NCI-H1436 treated with DMSO at 0.1 percent for 48 hours (cell line): ENCODE measurements at places on chromosomes 11 and 22.

DNA sequence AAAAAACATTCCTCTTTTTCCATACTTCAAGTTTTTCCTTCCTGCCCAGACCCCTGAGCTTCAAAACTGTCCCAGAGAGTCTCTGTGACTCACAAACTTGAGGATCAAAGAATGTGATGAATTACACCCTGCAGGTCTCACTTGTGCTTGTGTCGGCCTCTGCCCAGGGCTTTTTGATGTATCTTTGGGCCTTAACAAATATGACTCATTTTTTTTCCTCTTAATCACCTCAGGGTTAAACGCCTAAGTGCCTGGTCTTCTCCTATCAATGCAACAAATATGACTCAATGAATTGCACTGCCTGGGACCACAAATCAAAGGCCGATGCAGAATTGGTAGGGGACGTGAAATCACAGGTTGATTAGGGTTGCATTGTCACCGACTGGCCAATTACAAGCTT, 267.7 kb downstream of the LARGE1 start:
- DNase-seq = no peak

DNA sequence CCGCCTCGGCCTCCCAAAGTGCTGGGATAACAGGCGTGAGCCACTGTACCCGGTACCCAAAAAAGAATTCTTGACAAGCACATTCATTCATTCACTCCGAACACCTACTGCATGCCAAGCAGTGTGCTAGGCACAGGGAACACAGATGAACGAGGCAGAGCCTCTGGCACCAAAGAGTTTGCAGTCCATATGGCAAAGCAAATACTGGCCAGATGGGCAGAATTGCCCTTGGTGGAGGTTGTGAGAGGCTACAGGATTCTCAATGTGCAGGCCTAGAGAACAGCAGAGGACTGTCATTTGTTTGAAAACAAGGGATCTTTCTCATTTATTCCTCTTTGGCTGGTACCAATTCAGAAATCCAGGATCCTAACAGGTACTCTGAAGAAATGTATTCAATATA, 27.5 kb upstream of the MTCH2 start:
- no peak for DNase-seq

- DNase-seq = no peak
Measured at GRCh38 chr22:20240447-20240764, 27.7 kb downstream of the RTN4R start.

DNA sequence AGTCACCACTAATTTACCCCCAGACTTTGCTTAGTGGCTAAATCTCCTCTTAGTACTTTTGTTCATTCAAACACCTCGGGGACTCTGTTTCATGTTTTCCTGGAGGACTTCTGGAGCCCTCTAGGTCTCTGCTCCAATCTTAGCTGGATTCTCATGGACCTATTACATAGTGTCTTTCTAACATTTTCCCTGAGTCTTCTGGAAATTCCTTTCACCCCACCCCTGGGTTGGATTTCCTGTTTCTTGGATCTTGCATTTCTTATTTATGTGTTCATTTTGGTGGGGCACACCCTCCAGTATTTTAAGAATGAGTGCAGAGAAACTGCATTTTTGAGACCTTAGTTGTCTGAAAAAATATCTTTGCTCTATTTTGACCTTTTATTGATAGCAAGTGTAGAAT, 220.1 kb downstream of the BLID start:
- no peak for DNase-seq

DNA sequence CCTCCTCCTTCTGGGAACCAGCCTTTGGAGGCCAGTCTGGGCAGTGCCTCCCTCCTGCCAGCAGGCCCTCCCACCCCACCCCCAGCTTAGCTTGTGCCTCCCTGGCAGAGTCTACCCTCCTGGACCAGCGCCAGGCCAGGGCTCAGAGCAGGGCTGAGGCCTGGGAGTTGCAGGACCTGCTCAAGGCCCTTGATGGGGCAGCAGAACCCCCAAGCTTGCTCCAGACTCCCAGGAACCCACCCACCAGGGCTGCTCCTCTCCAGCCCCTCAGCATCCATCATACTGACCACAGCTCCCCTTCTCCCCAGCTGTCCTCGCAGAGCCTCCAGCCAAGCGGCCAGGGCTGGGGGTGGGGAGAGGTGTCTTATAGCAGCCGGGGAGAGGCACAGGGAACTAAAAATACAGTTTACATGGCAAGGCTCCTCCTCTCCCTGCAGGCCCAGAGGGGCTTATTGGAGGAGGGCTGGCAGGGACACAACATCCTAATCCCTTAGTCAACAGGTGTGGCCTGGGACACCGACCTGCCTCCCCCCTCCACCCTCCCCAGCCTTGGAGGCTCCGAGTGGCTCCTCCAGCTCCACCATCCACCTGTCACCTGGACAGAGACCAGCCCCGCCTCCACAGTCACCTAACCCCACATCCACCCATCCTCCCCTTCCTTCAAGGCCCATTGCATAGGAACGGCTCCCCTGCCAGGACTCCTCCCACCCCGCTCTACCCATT, 5.2 kb upstream of the MB start:
- DNase-seq = no peak

DNA sequence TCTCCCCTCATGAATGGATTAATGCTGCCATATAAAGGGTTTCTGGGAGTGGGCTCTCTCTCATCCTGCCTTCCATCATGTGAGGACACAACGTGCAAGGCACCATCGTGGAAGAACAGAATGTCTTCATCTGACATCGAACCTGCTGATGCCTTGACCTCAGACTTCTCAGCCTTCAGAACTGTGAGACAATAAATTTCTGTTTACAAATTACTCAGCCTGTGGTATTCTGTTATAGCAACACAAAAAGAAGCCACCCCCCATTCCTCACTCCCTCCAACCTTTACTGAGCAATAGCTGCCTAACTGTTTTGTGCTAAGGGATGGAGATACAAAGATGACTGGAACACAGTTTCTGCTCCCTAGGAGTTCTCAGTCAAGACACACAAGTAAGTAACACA, 106.1 kb upstream of the PLET1 start:
- DNase-seq = no peak

- DNase-seq = no peak
Measured at GRCh38 chr11:25970726-25971508, 361.0 kb upstream of the ANO3 start.

DNA sequence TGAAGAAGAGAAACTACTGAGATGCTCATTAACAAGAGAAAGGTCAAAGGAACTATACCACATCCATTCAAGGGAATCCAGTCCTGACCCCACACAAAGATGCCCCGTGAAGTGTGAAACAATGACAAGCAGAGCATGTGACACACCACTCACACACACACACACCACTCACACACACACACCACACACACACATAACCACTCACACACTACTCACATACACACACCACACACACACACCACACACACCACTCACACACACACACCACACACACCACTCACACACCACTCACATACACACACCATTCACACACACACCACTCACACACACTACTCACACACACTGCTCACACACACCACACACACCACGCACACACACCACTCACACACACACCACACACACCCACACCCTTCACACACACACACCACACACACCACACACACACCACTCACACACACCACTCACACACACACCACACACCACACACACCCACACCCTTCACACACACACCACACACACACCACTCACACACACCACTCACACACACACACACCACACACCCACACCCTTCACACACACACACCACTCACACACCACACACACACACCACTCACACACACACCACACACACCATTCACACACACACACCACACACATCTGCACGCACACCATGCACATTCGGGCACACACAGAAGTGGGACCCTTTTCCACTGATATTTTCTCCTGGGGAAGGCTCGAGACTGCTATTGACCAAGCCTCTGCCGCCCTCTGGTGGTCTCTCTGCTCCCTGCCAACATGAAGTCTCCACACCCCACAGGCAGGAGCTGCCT, 32.0 kb upstream of the COMT start:
- no peak for DNase-seq

- DNase-seq = no peak
Measured at GRCh38 chr11:64814712-64815187, 4.4 kb upstream of the MEN1 start.

GRCh38 chr22:48475661-48476345, 1351.9 kb downstream of the BRD1 start:
- no peak for DNase-seq

- no peak for DNase-seq
Measured at GRCh38 chr11:35099278-35100012, 39.5 kb upstream of the CD44 start.

GRCh38 chr22:22687638-22688500, 43.5 kb downstream of the GGTLC2 start:
- DNase-seq = no peak

- no peak for DNase-seq
Measured at GRCh38 chr11:27842290-27842689, 142.0 kb upstream of the BDNF start.

DNA sequence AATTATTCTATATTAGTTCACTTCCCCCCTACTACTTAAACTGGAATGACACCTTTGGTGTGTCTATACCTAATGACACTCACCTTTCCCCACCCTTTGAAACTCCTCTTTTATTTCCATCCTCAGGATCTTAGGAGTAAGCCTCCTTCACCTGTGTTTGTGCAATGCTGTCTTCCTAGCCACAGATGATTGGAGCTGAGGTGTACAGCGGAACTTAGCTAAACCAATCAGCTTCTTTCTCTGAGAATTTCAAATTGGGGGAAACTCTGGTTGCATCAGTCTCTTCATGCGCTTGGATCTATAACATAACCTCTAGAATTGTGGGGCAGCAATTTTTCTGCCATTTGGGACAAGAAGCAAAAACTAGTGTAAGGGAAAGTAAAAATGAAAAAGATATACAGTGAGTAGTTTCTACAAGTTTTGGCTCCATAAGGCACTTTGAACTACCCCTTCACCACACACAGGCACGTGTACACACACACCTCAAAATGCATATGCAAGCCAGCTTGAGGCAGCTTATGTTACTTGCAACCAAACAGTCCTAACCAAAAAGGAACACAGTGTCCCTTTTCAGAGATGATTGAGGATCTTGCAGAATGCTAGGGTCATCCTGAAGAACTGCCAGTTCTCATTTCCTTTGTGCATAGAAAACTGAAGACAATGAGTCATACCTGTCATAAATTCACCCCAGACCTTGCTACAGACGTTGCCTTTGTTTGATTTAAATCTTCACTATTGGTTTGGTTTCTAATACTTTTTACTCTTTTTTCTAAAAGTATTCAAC, 36.0 kb upstream of the LDLRAD3 start:
- DNase-seq = no peak

- DNase-seq = no peak
Measured at GRCh38 chr22:44172370-44173108, 8.2 kb upstream of the PARVG start.

GRCh38 chr11:109401545-109401944, 20.4 kb upstream of the C11orf87 start:
- no peak for DNase-seq

DNA sequence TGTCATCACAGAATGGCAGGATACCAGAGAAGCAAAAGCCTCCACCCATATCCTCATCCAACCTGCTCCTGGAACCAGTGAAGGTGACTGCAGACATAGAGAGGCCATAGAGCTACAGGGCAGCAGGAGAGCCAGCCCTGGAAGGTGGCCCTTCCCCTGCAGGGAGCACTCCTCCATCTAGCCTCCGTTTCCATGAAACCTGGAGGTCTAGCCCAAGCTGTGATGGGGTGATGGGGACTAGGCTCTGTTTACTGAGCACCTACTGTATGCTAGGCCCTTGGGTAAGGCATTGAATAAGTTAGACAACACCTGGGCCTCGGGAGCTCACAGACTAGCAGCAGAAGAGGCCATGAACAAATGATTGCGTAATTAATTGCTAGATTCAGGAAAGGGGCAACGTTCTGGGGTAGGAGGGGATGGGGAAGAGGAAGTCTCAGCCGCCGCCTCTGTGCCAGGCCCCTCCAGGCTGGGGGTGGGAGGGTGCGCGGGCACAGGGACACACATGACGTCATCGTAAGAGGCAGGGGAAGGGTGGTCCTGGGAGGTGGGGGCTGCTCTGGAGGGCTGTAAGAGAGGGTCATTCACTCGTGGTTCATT, 784 bp upstream of the SYNGR1 start:
- DNase-seq = no peak

DNA sequence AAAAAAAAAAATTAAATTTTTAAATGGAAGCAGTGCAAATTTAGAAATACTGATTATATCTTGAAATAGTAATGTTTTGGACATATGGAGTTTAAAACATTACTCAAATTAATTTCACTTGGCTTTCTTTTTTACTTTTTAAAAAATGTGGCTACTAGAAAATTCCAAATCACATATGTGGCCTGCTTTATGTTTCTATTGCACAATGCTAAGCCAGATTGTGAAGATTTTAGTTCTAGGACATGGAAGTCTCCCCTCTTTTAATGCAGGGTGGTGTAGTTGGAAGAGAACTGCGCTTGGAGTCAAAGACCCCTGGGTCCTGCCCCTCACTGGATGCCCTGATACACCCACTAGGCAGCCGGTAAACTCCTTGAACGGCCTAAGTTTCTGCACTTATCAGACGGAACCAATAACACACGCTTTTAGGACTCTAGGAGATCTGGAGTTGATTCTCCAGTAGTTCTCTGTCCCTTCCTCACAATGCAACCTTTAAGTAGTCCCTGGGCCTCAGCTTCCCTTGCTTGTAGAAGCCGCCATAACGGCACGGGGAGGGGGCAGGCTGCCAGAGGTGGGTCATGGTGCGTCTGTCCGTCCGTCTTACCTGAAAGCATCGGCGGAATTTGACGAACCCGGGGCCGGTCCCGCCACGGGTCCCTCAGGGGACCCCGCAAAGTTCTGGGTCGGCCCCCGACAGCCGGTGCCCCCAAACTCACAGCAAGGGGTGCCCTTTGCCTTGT, 505 bp downstream of the FAM227A start:
- no peak for DNase-seq

GRCh38 chr22:21076912-21077625, 31.3 kb downstream of the LRRC74B start:
- DNase-seq = no peak

DNA sequence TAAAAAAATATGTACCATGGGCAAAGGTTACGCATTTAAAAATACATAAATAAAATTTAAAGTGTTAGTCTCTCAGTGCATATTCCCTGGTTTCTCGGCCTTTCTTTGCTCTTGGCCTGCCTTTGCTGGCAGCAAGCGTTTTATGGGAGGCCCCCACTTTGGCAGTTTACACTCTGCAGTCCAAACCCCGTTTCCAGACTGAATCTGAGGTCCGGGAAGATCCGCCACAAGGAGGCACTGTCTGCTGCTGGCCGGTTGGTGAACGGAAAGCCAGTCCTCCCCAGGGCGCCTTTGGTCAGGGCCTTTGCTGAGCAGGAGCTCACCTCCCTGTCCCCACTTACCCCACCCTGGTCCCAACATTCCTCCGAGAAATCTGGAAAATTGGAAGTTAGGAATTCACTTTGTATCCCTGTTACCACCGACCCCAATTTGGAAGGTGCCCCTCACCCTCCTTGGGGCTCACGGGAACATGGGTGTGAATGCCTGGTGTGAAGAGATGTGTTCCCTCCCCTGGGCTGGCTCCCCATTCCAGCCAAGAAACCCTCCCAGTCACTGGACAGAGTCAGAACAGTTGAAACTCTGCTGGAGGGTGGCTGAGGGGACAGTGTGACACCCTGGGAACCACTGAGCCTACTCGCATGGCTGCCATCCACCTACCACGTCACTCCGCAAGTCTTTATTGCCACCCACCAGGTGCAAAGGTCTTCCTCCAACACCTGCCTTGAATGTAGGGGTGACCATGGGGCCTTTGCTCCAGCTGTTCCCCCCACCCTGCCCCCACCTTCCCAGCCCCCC, 9.4 kb upstream of the SF1 start:
- no peak for DNase-seq

- DNase-seq = no peak
Measured at GRCh38 chr11:31958076-31958735, 132.7 kb upstream of the RCN1 start.
